SJSA1 (cell line): ENCODE measurements at places on chromosomes 11 and 22. TPM values are rescaled to one million over a fixed set of nuclear protein-coding genes. Genes with fewer than 3 reads are reported as not detected.

- H3K36me3 ChIP-seq: no peaks in the 10 kb centered on the region
- H3K4me1 ChIP-seq: no peaks in the 10 kb centered on the region
- H3K4me3 ChIP-seq: no peak overlapping the region
- H3K27ac ChIP-seq: no peak overlapping the region
Measured at GRCh38 chr11:18853086-18853720, 61.6 kb upstream of the PTPN5 start.

GRCh38 chr11:114058026-114058706, 1.3 kb upstream of the ZBTB16 start:
- DNase-seq: no peak
- no peak overlapping the region for H3K27ac ChIP-seq
- peaks cover 23% of the 10 kb centered on the region for H3K27me3 ChIP-seq
- no peak overlapping the region for H3K4me3 ChIP-seq

DNA sequence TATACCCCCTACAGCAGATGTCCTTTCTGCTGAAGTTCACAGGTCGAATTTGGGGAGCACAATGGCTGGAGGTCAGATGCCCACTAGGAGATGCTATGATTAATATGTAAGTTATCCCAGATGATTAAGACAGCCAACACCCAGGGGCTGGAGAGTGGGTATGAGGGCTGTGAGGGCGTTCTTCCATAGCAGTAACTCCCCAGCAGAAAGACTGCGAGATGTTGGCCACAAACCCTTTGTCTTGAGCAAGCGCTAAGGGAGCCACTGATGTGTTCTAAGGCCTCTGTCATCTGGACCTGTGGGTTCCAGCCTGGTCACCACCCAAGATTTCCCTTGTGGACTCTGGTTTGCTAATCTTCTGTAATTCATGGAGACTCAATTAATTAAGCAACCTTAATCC, 77.6 kb downstream of the BMAL1 start:
- H3K4me1 ChIP-seq: no peaks in the 10 kb centered on the region
- H3K4me3 ChIP-seq: no peak overlapping the region
- no peaks in the 10 kb centered on the region; the same call in 1 of the 2 replicates for H3K36me3 ChIP-seq
- H3K27ac ChIP-seq: no peak overlapping the region

DNA sequence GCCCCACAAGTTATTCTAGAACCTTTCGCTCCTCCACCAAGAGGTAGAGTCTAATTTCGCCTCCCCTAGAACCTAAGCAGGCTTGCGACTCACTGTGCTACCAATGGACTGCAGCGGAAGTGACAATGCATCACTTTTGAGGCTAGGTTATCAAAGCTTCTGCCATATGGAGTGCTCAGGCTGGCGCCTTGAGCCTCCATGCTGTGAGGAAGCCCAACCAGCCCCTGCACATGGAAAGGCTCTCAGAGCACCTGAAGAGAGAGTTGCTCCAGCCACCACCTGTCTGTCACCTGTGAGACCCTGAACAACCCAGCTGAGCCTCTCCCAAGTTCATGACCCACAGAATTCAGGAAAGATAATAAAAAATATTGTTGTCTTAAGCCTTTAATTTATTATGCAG, 29.3 kb upstream of the CBX7 start:
- peaks cover 35% of the 10 kb centered on the region for H3K4me1 ChIP-seq
- H3K4me3 ChIP-seq: no peak overlapping the region
- H3K27ac ChIP-seq: no peak overlapping the region
- no peak for DNase-seq
- H3K27me3 ChIP-seq: no peaks in the 10 kb centered on the region
- no peaks in the 10 kb centered on the region for H3K36me3 ChIP-seq

DNA sequence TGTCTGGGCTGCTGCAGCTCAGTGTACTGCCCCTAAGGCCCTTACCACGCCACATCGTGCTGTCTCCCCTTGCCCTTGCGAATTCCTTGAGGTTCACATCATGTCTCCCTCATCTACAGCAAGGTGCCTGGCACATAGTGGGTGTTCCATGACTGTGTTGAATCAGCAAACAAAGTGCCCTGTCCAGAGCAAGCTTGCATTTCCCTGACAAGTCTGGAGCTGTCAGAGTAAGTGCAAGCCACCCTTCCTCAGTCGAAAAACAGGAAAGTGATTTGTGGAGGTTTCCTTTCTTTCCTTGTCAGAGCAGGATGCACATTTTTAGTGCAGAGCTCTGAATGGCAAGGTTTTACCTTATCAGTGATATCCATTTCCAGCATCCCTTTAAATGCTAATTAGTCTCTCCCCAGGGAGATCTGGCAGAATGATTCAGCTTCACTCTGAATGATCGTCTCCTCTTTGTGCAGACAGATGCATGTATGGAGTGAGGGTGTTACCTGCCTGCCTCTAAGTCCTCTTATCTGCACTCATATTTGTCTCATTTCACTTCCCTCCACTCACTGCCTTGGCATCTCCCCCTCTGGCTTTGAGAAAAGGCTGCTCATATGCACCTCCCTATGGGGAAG, 331.2 kb downstream of the TMEM135 start:
- no peaks in the 10 kb centered on the region for H3K4me1 ChIP-seq
- H3K27me3 ChIP-seq: no peaks in the 10 kb centered on the region
- no peak for DNase-seq
- no peak overlapping the region for H3K4me3 ChIP-seq
- no peaks in the 10 kb centered on the region for H3K36me3 ChIP-seq

GRCh38 chr11:33723238-33723881, 12.9 kb downstream of the CD59 start:
- peak; percentile 95 for DNase-seq
- H3K27ac ChIP-seq: peak overlapping the region; percentile 99
- peaks cover 62% of the 10 kb centered on the region for H3K4me1 ChIP-seq

- H3K4me3 ChIP-seq: peak overlapping the region; percentile 47
- peaks cover 18% of the 10 kb centered on the region for H3K27me3 ChIP-seq
- H3K36me3 ChIP-seq: peaks cover 4% of the 10 kb centered on the region; the same call in 1 of the 2 replicates
- no peak for DNase-seq
Measured at GRCh38 chr22:43109921-43110443, 568 bp upstream of the BIK start.

DNA sequence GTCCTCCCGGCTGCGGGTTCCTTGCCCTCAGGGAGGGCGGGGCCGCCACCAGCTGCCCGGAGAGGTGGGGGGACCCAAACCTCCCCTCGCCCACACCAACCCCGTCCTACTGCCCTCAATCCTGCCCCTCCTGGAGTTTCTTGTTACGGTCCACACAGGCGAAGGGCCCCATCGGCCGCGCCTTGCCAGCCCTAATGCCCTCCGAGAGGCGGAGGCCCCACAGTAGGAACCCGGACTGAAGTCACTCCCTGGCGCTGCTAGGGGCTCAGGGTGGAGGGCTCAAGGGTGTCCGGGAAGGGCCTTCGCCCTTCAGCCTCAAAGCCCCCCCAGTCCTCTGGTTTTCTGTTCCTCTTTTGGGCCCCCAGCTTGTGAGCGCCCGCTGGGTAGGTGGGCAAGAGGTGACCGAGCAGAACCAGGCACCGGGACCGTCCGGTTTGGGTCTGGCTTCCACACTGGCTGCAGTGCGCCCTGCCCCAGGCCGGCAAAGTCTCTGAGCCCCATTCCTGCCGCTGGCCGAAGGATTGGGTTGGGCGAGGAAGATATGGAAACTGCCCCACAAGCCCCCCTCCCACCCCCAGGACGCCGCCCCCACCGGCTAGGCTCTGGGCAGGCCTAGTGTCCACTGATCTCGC, 24.5 kb downstream of the DUSP8 start:
- no peak for DNase-seq
- peaks cover 6% of the 10 kb centered on the region for H3K4me1 ChIP-seq
- no peaks in the 10 kb centered on the region for H3K36me3 ChIP-seq
- H3K27me3 ChIP-seq: peaks cover 18% of the 10 kb centered on the region

GRCh38 chr11:128240546-128240945, 346.8 kb downstream of the ETS1 start:
- no peaks in the 10 kb centered on the region for H3K27me3 ChIP-seq
- DNase-seq: no peak
- no peaks in the 10 kb centered on the region for H3K36me3 ChIP-seq
- H3K4me3 ChIP-seq: no peak overlapping the region

- H3K4me1 ChIP-seq: peaks cover 12% of the 10 kb centered on the region
- H3K27ac ChIP-seq: no peak overlapping the region
- H3K36me3 ChIP-seq: no peaks in the 10 kb centered on the region
- H3K4me3 ChIP-seq: no peak overlapping the region
- no peaks in the 10 kb centered on the region for H3K27me3 ChIP-seq
Measured at GRCh38 chr11:118886681-118887111, 3.0 kb downstream of the CXCR5 start.

FJX1 gene
- 26.2 and 31.7 TPM in 2 replicates for total RNA-seq

ASPHD2 gene
- 0.06 and 0.87 TPM in 2 replicates for total RNA-seq

OR2D2 gene
- not detected in 2 replicates for total RNA-seq

TRPT1 gene
- 49.4 and 50.2 TPM in 2 replicates for total RNA-seq

GVQW3 gene
- 0.06 and 0.16 TPM in 2 replicates for total RNA-seq

PTPRCAP gene
- 0.37 TPM in 1 of 2 replicates, not detected in the other for total RNA-seq

TPCN2 gene
- 21.7 and 24.1 TPM in 2 replicates for total RNA-seq

SMC1B gene
- total RNA-seq: not detected in 2 replicates

MPZL2 gene
- not detected in 2 replicates for total RNA-seq
